ENCODE measurements at places on chromosomes 7 and 10.

DNA sequence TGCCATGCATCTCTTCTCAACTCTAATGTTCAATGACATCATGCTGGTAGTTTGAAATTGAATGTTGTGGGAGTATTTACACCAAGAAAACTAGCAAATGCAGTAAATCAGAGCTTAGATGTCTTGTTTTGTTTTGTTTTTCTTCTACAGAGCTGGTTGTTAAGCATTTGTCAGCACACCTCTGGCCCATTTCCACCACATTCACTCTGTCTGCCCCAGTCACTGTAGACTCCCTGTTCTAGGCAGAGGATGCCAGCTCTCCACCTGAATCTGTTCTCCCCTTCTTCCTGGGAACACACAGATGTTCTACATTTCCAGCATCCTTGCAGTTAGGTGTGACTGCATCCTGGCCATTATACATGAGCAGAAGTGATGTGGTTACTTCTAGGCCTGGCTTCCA is 4.1 kb upstream of the ARHGAP22 start:
- DNase-seq, result no peak

DNA sequence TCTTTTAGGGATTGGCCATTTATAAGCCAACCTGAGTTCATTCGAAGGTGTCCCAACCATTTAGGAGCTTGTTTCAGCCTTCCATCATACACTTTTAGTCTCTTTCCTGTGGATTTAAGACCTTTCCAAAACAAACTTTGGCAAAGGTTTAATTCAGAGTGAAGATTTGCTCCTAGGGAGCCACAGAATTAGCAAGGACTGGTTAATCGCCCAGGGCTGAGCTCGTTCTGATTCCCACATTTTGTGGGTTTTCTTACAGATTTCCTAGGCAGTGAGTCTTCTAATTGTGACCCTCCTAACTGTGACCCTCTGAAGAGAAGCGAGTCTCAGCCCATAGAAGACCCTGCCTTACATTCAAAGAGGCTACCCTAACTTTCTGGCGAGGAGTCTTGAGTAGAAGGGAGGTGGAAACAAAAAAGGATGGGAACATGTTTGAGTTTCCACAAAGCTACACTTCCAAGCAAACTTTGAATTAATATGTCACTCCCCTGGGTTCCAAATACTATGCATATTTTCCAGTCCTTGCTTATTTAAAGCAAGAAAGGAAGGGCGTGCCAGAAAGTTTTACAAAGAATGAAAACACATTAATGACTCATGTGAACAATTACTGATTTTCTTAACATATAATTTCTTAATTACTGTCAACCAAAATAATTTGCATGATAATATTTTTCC is 118.3 kb downstream of the ARID5B start:
- DNase-seq, result no peak

- DNase-seq, result no peak
These were observed 299.8 kb upstream of the NEBL start for GRCh38 chr10:21196822-21197395.

DNA sequence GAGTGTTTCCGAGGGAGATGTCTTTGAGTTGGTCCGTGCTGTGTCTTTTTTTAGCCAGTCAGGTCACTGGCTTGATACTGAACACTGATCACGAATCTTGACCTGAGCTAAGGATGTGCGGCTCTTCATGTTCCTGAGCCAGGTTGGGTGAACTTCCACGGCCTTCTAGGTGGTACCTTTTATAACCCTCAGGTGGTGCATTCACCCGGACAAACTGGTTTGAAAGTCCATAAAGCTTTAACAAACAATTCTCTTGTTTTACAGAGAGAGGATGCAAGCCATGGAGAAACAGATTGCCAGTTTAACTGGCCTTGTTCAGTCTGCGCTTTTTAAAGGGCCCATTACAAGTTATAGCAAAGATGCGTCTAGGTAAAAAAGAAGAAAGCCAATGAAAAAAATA is 229.5 kb downstream of the ARHGAP21 start:
- no peak for DNase-seq

DNA sequence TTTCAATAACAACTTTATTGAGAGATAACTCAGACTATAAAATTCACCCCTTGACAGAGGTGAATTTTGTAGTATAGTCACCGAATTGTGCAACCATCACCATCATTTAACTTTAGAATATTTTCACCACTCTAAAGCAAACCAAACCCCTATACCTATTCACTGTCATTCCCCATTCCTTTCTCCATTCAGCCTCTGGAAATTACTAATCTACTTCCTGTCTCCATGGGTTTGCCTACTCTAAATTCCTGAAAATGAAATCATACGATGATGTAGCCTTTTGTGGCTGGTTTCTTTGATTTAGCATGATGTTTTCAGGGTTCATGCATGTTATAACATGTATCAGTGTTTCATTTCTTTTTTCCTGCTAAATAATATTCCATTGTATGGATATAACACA is 15.6 kb upstream of the LMTK2 start:
- no peak for DNase-seq

Measured in stimulated activated CD4-positive, alpha-beta T cell treated with anti-CD3 and anti-CD28 coated beads, Interleukin-1b, Interleukin-23, amount 100 ng/mL, for 4 hours (primary cell).